ENCODE measurements at places on chromosomes 13 and 19. TPM values are rescaled to one million over a fixed set of nuclear protein-coding genes. Genes with fewer than 3 reads are reported as not detected.
A peak's percentile ranks its signal among the peaks of the same experiment; 100 is the strongest.

DNA sequence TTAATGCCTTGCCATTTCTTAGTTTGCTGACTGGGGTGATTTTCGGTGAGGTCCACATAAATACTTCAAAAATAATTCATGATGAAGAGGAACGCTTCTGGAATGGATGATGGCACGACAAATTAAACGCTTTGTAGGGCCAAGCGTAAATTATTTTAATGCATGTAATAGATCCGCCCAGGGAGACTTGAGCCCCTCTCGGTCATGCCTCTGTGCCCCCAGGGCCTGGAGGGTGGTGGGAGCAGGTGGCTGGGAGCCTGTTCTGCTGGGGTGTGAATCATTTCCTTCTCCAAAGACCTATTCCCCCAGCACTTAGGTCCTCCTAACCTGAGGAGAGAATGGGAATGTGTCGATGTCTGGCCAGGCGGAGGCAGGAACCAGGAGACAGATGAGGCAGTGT is 350.6 kb downstream of the ZNF536 start:
- no peak for DNase-seq
- H3K4me3 ChIP-seq, result no peak overlapping the region
- no peak overlapping the region for H3K27ac ChIP-seq
- peaks cover 21% of the 10 kb centered on the region for H3K27me3 ChIP-seq
- no peaks in the 10 kb centered on the region for H3K36me3 ChIP-seq
- H3K4me1 ChIP-seq, result peaks cover 12% of the 10 kb centered on the region

GRCh38 chr13:28819735-28820098 is 422 bp upstream of the MTUS2 start:
- peak; percentile 81 for DNase-seq
- H3K36me3 ChIP-seq, result peaks cover 3% of the 10 kb centered on the region

DNA sequence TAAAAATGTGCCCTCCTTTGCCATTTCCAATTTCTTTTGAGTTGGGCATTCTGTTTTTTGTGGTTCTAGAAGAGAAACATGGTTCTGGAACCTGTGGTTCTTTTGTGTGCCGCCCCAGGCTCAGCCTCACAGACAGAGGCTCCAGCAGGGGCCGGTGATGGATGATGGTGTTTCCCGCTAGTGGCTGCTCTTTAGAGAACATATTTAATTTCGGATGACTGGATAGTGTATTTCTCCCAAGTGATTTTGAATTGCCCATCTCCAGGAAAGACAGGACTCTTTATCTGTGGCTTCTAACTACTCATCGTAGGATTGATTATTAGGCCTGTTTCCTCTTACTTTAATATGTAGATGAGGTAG is 75.2 kb downstream of the KL start:
- H3K36me3 ChIP-seq, result no peaks in the 10 kb centered on the region
- DNase-seq, result no peak
- H3K27ac ChIP-seq, result no peak overlapping the region
- H3K4me3 ChIP-seq, result no peak overlapping the region

DNA sequence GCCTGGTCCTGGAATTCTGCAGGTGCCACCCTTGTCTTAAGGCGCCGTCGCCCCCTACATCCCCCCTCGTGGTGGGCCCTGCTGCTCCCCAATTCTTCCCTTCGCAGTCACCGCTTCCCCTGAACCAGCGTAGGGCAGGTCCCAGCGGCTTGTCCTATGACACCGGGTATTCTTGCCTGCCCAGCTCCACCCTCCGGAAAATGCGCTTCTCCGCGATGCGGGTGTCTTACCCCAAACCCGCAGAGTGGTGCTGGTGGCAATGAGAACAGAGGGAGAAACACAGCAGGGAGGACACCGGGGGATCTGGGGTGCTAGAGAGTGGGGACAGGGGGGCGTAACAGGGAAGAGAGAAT is 9.0 kb downstream of the ZNF808 start:
- peaks cover 10% of the 10 kb centered on the region for H3K27me3 ChIP-seq
- H3K36me3 ChIP-seq, result peaks cover 12% of the 10 kb centered on the region
- peak overlapping the region; percentile 83 for H3K27ac ChIP-seq
- no peak for DNase-seq

DNA sequence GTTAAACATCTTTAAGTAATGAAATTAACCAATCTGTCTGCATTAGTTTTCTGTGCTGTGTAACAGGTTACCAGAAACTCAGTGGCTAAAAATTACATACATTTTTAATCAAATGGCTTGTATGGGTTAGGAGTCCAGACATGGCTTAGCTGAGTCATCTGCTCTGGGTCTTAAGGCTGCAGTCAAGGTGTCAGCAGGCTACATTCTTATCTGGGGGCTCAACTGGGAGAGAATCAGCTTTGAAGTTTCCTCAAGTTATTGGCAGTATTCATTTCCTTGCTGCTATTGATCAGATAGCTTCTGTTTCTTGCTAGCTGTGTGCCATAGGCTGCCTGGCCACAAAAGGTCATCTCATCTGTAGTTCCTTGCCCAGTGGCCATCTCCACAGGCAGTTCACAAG is 1163.0 kb downstream of the DIAPH3 start:
- H3K27ac ChIP-seq, result no peak overlapping the region
- DNase-seq, result no peak
- H3K27me3 ChIP-seq, result no peaks in the 10 kb centered on the region
- no peaks in the 10 kb centered on the region for H3K4me1 ChIP-seq

DNA sequence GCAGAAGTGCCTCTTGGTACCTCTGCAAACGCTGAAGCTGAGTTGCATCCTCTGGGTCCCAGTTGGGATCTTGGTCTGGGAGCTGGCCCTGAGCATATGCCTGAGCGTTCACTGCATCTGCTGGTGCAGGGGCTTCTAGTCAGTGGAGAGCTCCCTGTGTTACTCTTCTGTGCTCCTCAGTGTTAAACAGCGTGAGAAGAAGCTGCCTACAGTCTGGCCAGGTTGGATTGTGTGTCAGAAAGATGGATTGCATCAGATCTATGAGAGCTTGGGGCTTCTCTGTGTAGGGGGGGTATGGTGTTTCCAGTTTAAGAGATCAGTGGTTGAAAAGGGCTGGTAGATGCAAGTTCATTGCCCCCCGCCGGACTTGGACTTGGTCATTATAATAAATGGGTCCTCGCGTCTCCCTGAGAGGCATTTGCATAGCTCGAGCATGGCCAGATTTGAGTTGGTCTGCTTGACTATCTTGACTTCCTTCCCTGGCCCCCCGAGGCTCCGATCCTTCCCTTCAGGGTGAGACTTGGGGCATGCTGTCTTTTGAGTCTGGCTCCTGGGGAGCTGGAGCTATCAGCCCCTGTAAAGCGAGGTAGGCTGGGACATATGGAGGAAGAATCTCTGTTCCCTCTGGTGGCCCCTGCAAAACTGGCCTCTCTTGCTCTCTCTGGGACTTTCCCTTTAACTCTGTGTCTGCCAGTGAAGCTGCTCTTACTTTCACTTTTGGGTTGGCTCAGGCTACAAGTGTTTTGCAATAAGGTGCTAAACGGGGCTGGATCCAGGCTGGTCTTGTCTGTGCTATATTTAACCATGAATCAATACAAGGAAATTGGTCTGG is 52.9 kb downstream of the OR10H4 start:
- H3K4me3 ChIP-seq, result no peak overlapping the region
- H3K36me3 ChIP-seq, result peaks cover 2% of the 10 kb centered on the region
- DNase-seq, result no peak
- no peaks in the 10 kb centered on the region for H3K27me3 ChIP-seq
- no peaks in the 10 kb centered on the region for H3K4me1 ChIP-seq

DNA sequence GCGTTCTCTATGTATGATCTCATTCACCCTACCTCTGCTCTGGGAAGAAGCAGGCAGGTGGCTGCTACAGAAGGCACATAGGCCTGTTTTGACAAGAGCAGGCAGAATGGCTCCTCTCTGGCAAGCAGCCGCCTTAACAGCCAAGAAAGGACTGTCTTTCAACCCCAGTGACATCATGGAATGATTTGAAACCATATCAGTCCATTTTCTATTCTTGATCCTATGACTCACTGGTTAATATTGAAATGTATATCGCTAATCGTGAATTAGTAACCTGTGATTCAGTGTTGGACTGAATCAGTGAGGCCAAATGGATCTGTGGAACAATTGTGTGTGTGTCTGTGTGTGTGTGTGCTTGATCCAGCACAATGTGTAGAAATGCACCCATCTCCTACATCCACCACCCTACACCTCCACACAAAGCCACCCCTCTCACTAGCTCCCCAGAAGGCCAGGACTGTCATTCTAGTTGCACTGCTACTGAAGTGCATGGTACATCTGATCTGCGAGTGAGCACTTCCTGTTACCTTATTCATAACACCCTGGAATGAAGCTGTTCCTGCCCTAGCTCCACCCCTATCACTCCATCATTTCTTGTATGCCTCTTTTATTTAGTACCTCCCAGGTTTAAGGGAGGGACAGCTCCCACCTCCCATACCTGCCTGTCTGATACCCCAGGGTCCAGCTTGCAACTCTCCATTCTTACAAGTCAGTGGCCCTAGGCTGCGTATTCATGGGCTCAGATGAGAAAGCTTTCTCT is 460.0 kb downstream of the FOXO1 start:
- peaks cover 3% of the 10 kb centered on the region for H3K4me1 ChIP-seq
- H3K36me3 ChIP-seq, result no peaks in the 10 kb centered on the region
- no peak overlapping the region for H3K4me3 ChIP-seq
- no peaks in the 10 kb centered on the region for H3K27me3 ChIP-seq
- DNase-seq, result no peak
- H3K27ac ChIP-seq, result no peak overlapping the region

GRCh38 chr13:45332036-45332830 is 8.8 kb downstream of the TPT1 start:
- no peak overlapping the region for H3K4me3 ChIP-seq
- H3K27ac ChIP-seq, result no peak overlapping the region
- no peak for DNase-seq
- no peaks in the 10 kb centered on the region for H3K27me3 ChIP-seq

- H3K4me1 ChIP-seq, result no peaks in the 10 kb centered on the region
- H3K4me3 ChIP-seq, result no peak overlapping the region
- no peak for DNase-seq
- no peaks in the 10 kb centered on the region for H3K27me3 ChIP-seq
Observed at GRCh38 chr19:10768936-10769335, 51.1 kb downstream of the DNM2 start.

GRCh38 chr13:33051632-33052031 is 35.4 kb downstream of the KL start:
- no peak overlapping the region for H3K4me3 ChIP-seq
- H3K27me3 ChIP-seq, result no peaks in the 10 kb centered on the region
- no peak overlapping the region for H3K27ac ChIP-seq
- no peaks in the 10 kb centered on the region for H3K36me3 ChIP-seq
- no peak for DNase-seq

GRCh38 chr13:44307844-44308243 is 65.8 kb upstream of the SERP2 start:
- H3K4me1 ChIP-seq, result peaks cover 27% of the 10 kb centered on the region
- H3K4me3 ChIP-seq, result no peak overlapping the region
- H3K36me3 ChIP-seq, result no peaks in the 10 kb centered on the region
- no peak overlapping the region for H3K27ac ChIP-seq
- DNase-seq, result no peak

AMER2 gene
- 0.07 TPM for total RNA-seq

ZNF616 gene
- total RNA-seq, result 24.0 TPM

KASH5 gene
- total RNA-seq, result not detected

PCDH17 gene
- total RNA-seq, result 17.5 TPM

PLEKHF1 gene
- total RNA-seq, result 9.6 TPM

CEACAM20 gene
- not detected for total RNA-seq

Measured in progenitor cell of endocrine pancreas (in vitro differentiated cells).